ENCODE measurements at places on chromosomes 12 and 14.

DNA sequence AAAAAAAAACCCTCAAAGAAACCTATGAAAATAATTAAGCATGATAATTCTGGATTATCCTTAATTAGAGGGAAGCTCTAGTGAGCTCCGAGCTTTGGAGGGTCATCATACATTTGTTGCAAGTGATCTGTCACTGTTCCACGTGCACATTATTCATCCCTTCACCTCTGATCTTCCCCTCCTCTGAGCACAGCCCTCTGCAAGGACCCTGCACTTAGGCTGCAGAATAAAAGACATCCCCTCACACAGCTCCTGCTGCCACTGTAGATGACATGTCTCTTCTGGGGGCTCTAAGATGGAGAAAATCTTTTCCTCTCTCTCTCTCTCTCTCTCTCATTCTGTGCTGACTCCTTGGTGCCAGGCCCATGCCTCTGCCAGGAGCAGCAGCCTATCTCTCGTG is 300.4 kb downstream of the EGLN3 start:
- DNase-seq = no peak

GRCh38 chr14:99674064-99674650 is 9.9 kb upstream of the CYP46A1 start:
- no peak for DNase-seq

GRCh38 chr12:51820526-51821439 is 27.7 kb downstream of the FIGNL2 start:
- DNase-seq = no peak

DNA sequence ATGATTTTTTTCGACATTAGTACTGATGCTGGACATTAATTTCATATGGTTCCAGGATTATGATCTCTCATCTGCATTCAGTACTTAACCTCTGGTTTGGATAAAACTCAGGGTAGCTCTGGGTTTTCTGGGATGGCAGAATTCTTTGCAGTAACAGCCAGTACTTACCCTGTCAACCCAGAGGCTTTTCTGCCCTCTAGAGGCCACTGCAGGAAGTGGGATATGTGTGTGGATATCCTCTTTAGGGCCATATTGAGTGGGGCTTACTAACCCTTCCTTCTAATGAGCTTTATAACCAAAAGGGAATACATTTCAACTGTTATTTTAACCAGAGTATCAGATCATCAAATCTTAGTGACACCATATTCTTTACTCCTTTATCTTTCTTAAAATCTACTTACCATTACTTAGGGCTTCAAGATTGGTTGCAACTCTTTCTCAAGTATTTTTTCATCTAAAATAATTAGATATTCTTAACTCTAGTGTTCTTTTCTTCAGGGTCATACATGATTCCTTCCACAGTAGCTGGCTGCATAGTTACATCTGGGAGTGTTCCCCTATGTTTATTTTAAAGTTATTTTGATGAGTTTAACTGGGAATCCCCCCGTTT is 488.0 kb upstream of the STXBP6 start:
- no peak for DNase-seq

DNA sequence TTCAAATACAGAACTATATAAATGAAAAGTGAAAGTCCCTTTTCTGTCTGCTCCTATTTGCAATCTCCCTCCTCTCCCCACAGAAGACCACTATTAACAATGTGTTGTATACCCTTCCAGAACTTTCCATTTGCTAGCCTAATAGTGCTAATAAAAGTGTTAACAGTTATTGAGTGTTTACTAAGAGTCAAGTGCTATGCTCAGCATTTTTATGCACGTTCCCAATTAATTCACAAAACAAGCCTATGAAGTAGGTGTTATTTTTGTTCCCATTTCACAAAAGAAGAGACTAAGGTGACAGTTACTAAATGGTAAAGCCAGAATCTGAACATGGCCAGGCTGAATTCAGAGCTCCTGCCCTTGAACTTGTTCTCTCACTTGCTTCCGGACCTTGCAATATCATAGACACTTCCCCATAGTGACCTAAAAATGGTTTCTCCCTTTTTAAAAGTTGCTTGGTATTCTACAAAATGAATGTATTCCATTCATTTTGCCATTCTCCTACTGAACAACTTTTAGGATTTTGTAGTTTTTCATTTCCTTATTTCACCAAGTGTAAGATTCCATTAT is 1.6 kb upstream of the PRKAB1 start:
- DNase-seq = no peak
